ENCODE measurements at places on chromosomes 4 and X.

DNA sequence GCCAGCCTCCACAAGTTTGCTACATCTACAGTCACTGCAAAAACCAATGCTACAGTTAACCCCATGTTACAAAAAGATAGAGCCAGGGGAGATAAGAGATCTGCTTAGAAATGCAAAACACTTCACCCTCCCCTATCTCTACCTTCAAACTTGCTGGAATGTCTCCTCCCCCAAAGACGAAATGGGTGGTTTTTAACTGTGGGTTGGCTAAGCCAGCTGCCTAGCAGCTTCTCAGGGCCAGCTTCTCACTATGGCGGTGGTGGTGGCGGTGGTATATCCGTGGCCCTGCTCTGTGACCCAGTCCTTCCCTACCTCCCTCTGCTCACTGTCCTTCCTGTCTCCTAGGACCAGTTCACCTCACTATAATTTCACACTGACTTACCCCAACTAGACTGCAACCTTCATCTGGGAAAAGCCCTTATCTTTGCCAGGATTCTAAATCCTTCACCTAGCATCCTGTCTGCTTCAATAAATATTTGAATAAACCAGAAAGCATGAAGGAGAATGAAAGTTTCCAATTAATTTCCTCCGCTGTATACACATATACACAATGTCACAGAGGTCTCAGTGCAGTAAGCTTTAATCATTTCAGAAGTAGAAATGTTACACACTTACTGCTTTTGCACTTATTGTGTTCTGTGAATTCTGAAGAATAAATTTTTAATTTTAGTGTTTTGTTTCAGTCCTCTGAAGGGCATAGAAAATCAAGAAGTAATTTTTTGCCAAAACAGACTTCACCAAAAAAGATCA lies 46.3 kb downstream of the SH3KBP1 start:
- no peak for DNase-seq

DNA sequence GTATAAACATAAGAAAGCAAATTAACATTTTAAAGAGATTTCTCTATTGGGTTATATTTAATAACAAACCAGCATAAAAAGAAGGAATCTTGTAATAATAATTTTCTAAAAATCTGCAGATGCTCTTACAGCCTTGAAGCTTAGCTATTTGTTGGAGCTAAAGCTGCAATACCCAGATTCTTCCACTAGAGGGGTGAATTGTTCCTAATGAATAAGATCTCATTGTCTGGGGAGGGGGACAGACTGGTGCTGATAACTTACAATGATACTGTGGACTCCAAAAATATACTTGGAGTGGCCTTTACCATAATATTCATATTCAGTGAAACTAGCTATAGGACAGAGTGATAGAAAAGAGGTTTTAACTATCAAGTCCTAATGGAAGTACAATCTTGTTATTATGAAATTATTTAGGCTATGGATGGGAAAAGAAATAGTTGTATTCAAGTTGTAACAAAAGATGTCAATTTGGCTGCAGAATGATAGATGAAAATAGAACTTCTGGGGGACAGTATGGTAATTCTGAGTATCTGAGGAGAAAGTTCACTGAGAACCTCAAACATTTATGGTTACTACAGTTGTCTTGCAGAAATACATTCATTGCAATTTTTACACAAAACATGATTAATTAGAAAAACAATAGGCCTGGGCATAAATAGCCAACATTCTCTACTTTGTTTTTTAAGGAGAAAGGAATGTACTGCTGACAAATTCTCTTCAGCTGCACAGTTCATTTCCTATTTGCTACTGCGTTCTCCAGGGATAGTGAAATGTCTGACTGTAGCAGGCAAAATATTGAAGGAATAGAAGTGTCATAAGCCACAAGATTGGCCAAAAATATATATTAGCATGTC lies 443.3 kb downstream of the GBA3 start:
- no peak for DNase-seq

GRCh38 chr4:159343116-159343515 lies 240.2 kb downstream of the RAPGEF2 start:
- no peak for DNase-seq

DNA sequence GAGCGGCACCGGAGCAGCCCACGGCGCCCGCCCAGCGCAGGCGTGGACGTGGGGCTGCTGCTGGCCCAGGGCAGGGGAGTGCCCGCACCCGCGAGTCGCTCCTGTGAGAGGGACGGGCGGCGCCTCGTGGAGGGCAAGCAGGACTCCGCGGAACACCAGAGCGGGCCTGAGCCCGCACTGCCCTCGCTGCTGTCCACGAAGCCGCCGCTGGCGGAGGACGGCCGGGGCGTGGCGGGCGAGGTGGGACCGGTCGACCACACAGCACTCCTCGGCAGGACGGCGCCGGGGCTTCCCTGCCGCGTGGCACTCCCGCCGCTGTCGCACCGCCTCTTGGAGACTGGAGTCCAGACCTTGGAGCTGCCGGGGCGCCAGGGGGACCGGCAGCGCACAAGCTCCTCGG lies 29.0 kb downstream of the FAM53A start:
- no peak for DNase-seq

- DNase-seq: no peak
These were observed 183.1 kb downstream of the HS6ST2 start for GRCh38 chrX:132775263-132775823.

Measured in stimulated activated CD4-positive, alpha-beta T cell treated with anti-CD3 and anti-CD28 coated beads, TNF-alpha, amount 100 ng/mL, for 4 hours (primary cell).